Activated CD8-positive, alpha-beta memory T cell treated with anti-CD3 and anti-CD28 coated beads for 1 hour (primary cell): ENCODE measurements at places on chromosomes 3 and 15.

DNA sequence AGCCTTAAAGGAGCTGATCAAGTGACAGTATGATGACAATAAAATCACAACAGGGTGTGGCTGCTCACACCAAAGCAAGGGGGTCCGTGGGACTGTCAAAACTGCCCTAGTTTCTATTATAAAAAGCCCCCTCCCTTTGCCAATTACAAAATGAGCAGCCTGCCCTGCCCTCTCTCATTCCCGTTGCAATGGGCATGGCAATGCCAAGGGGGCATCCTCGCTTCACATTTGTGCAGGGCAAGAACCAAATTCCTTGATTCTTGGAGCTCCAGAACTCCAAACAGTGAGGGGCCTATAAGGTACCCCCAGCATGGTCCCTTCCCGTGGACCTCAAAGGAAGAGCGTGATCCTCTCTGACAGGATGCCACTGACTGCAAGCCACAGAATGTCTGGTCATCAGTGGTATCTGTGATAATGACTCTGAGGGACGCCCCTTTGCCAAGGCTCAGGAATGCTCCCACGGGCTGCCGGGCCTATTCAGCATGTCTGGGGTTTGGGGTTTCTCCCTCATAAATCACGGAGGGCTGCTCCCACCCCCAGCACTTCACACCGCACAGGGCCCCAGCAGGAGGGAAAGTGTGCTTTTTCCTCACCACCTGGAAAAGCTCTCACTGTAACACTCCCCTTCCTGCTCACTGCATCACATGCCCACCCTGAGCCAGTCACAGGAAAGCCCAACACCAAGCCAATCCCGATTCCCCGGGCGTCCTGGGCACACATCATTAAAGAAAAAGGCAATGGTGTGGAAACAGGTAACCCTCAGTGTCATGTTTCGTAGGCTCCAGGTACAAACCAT, 105.1 kb upstream of the TRPM1 start:
- no peak for DNase-seq

GRCh38 chr3:50136714-50137405, 18.3 kb upstream of the SEMA3F start:
- DNase-seq, result no peak

DNA sequence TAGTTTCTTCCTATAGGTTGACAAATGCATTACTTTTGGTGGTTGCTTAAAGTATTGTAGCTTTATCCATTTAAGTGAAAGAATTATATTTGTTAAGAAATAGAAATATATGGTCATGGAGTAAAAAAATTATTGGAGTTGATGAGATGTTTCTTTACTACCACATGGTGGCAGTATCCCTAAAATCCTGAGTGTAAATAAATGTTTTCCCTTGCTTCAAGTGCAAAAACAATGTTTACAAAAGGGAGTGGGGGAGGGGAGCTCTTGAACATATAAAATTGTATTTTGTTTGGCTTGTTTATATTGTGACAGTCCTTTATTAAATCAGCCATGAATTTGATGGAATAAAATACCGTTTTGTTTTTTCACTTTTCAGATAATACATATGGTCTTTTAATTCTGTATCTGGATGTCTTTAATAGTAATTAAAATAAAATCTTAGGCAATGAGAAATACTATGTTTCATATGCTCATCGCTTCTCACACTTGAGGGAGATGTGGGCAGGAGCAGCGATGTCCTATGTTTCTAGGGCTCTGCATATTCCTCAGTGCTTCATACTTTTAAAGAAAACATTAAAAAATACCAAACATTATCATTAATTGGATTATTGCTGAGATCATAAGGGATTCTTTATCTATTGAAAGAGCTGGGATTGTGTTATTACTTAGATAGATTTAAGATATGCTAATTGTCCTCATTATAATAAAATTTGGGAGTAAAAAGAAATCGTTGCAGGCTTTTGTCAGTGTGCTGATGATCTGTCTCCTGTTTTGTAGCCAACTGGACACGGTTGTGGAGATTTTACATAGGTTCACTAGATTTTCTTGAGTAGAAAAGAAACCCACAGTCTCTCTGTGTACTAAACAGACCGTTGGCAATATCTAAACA, 349.7 kb downstream of the TUSC7 start:
- DNase-seq, result no peak

DNA sequence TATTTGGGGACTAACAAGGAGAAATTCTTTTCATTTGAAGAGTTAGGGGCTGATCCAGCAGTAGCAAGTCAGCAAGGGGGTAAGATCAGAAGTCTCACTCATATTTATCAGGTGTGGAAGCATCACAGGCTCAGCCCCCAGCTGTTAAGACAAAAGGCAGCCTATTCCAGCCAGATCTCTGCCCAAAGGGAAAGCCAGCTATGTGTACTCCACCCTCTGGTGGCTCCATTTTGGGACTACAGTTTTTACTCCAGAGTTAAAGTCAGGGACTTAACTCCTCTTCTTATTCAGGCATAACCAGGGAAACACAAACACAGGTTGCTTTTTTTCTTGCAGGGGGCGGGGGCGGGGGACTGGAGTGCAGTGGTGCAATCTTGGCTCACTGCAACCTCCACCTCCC, 19.2 kb downstream of the UBP1 start:
- DNase-seq, result no peak

- no peak for DNase-seq
These were observed 4.4 kb upstream of the BAHD1 start for GRCh38 chr15:40436116-40436891.

GRCh38 chr3:194705761-194706160, 20.1 kb downstream of the FAM43A start:
- no peak for DNase-seq

DNA sequence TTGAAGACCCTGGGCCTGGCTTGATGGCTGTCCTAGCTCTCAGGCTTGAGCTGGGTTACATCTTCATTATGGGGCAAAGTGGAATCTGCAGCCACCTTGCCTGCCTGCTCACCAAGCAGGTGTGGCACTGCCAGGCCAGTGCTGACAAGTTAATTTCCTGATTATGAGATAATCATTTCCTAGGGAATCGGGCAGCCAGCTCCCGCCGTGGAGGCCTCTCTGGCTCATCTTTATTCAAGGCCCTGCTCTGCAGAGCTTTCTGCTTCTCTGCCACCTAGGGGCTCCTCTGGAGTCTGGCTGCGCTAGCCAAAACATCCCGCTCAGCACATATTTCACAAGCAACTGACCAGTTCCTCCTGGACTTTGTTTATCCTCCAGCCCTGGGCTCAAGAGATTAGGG, 9.9 kb downstream of the LOXL1 start:
- no peak for DNase-seq

GRCh38 chr3:197471221-197472010, 84.4 kb downstream of the BDH1 start:
- DNase-seq, result no peak

- no peak for DNase-seq
These were observed 263.9 kb downstream of the DIPK2A start for GRCh38 chr3:144235489-144235888.

GRCh38 chr3:153840487-153840886, 280.7 kb upstream of the ARHGEF26 start:
- DNase-seq, result no peak

DNA sequence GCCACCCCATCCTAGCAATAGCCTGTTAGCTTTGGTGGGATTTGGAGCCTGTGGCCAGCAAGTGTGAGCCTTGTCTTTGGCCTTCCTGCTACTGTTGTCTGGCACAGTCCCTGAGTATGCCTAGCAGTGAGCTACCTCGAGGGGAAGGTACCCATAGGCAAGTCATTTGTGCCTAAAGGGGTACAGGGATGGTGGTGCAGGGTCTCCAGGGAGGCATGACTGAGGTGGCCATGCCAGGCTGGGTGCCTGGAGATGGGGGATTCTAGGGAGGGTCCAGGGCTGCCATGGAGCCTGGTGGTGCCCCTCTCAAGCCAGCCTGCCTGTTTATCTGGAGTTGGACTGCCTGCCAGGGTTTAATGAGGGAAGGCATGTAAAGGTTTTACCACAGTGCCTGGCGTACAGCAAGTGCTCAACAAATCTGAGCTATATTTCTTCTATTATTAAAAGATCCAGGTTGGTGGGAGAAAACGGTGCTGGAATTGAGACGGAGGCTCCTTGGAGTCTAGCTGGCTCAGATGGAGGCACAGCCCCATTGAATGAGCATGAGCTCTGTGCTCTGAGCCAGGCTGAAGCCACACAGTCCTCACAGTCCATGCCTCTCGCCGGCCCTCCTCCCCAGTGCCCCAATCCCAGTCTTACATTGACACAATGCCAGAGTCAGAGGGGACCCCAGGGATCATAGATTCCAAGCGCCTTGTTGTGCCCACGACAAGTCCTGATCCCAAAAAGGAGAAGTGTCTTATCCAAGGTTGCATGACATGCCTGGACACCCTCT, 76.2 kb downstream of the CORO2B start:
- no peak for DNase-seq

- DNase-seq, result no peak
These were observed 462.1 kb downstream of the MFSD1 start for GRCh38 chr3:159263750-159264553.

DNA sequence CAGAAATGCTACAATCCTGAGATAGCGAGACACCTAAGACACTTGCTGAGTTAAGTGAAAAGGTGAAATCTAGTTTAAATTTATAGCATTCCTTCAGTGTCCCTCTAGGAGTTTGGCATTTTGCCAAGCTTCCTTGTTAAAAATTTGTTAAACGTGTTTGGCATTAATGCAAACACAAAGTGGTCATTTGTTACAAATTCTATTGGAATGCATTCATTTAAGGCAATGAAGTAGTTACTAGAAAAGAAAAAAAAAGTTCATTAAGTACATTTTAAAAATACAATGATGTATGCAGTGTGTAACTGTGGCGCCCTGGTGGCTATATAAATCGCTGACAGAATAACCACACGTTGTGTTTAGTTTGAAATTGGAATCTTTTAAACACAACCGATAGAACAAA, 31.3 kb upstream of the WNT5A start:
- no peak for DNase-seq

DNA sequence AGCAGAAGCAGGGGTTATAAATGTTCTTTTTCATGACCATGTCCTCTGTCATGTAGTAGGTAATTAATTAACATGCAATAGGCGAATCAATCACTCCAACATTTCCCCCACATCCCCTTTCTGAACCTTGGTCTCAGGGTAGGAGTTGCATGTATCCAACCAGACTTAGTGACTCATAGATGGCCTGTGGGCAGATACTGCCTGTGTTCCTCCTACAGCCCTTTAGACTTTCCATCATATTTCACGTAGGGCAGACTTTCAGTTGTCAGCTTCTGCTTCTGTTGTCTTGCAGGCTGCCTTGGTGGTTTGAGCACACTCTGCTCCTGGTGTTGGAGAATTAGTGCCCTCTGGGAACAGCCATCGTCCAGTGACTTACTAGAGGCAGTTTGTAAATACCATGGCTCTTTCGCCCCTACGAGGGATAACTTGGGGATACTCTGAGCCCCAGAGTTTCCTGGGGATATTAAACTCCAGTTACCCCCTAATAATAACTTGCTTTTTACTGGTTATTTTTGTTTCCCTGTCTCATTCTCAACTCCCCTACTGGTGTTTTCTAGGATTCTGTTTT, 244.4 kb downstream of the EDEM1 start:
- DNase-seq, result no peak

DNA sequence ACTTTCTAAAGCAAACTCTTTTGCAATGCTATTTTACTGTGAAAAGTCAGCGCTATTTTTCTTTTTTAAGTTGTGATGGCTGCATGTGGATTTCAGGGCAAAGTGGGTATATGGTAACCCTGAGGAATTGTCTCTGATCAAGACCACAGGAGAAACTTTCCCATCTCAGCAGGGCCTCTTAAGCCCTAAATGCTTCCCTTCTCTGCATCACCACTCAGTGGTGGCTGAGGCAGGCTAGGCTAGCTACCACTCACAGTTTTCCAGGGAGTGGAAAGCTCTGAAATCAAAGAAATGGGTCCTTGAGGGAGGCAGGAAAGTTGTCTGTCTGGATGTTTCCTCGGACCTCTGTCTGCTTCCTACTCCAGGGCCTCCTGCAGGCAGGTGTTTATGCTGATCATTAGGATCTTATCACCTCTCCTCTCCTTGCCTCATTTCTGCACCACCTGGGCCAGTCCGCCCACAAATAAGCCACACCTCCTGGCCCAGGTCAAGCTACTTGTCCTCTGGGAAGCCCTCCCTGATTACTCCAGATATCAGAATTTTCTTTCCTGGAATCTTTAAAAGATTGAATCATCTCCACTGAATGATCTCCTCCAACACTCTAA, 37.0 kb downstream of the CEMIP start:
- DNase-seq, result no peak

DNA sequence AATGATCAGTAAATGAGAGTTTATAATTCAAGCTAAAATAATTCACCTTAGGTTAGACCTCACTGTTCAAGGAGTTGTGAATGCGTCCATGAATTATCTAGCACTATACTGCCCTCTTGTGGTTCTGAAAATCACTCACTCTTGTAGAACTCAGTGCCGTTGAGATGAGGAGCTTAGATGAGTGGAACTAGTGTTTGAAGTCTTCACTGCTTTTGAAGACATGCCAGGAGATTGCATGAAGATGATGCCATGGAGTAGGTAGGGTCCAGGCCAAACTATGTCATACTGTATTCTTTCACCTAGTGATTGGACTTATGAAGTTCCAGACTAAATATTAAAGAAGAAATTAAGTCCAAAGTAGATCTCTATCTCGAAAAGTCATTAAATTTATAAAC, 28.8 kb downstream of the LYSMD4 start:
- DNase-seq, result no peak

GRCh38 chr15:34239151-34239808, 14.5 kb downstream of the EMC4 start:
- no peak for DNase-seq

GRCh38 chr15:92937901-92938300, 37.8 kb downstream of the CHD2 start:
- DNase-seq, result no peak

DNA sequence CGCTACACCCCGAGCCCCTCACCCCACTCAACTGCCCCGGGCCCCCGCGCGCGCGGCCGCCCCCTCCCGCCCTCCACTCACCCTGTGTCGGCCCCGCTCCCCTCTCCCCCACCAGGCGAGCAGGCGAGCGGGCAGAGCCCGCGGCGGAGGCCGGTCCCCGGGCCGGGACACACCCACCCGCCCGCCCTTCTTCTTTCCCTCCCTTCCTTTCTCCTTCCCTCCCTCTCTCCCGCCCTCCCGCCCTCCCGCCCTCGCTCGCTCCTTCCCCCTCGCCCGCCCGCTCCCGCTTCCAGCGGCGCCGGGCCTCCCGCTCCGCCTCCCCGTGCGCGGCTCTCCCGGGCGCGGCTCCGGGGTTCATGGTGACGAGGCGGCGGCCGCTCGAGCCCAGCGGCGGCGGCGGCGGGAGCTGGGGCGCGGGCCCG, at the start of gene CTDSPL:
CTDSPL (plus strand) TSS at position 261 of the 422 bp plus-strand sequence. CDS start 320 bp downstream, outside the sequence.
- no peak for DNase-seq

GRCh38 chr3:5799398-5799797, 611.9 kb downstream of the EDEM1 start:
- DNase-seq, result no peak

DNA sequence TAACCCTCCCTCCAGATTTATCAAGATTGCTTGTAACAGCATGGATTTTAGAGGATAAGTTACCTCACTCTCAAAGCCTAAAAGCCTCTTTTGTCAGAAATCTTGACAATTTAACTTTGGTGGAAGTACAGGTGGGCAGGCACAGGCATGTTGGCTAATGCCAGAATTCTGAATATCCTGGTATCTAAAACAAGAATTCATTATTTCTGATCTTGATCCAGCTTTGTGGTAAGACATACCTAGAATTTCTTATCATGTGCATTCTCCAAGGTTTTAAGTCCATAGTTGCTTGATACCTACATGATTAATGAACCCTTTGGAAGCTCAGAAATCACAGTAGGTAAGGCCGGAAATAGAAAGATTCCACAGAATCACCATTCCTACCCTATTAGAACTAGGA, 109.9 kb upstream of the TTC14 start:
- no peak for DNase-seq
